ENCODE measurements at places on chromosomes 2 and 18.

GRCh38 chr2:64023485-64024258 is 4.4 kb upstream of the VPS54 start:
- DNase-seq = no peak

DNA sequence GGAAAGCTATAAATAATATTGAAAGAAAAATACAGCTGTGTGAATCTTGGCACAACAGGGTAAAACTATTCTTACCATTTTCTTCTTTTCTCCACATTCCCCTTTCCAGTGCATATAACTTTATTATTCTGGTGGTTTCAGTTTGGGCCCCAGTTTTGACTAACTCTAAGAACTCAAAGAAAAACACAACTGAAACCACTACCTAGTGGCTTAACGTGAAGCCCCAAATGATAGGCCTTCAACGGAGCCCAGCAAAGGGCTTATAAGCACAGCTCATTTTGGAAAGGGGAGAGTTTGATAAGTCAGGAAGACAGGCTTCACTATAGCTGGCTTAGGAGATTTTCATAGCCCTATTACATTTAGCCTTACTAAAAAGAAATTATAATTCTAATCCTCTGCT is 62.4 kb downstream of the PPP1R1C start:
- DNase-seq = no peak

DNA sequence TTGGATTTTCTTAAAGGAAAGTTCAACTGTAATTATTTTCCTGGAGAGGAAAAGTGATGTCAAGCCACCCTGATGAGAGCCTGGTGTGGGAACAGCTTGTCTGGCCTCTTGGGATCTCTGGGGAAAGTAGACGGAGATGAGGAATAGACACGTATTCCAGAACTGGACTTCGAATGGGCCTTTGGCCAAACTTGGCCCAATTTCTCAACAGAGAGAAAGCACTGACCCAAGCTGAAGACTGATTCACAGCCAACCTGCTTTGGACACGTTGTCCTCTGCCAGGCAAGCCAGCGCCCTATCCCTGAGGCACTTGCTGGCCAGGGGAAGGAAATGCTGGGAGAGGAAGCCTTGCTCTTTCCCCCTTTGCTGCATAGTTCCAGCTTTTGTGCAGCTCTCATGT is 70.8 kb upstream of the CTAGE1 start:
- no peak for DNase-seq

- no peak for DNase-seq
Measured at GRCh38 chr2:20195431-20196033, 29.4 kb downstream of the SDC1 start.

DNA sequence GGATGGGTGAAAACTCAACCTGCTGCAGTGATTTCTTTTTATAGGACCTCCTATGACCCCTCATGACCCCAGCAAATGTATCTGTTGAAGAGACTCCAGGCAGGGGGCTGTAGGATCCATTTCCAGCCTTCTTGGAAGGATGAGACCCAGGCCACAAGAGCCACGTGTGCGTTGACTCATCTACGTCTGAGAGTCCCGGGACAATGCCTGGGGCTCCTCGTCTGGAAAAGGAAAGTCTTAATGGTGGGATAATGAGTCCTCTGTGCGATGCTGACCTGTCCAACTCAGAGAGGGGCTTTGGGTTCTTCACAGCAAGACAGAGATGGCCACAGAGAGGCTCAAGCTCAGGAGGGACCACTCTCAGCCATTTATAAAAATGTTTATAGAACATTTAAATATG is 80.8 kb downstream of the SMIM21 start:
- DNase-seq = no peak

DNA sequence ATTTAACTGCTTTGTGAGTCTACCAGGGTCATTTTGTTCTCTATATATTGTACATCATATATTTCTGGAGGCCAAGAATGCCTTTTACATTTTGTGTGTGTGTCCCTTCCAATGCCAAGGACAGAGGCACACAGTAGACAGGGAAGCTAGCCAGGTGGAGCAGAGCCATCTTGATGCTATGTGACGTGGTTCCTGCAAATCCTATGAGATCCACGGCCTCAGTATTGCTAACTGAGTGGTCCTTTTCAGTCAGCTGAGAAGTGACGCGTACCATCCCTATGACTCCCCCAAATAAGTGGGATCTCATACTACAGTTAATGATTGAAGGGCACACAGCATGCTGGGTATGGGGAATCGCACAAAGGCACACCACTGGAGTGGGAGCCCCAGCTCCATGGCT is 27.3 kb downstream of the CCDC141 start:
- DNase-seq = no peak

DNA sequence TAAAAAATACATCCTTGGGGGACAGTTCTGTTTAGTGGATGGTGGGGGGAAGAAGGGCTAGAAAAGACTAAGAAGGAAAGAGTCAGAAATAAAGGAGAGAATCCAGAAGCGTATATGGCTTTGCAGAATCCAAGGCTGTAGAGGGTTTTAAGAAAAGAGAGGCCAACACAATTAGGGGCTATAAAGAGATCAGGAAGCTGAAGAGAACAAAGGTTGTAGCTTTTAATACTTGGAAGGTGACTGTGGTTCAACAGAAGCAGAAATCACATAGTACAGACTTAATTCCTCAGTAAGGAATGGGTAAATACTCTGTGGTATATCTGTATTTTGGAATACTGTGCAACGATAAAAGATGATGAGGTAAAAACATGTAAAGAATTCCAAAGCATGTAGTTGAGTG is 286.4 kb downstream of the AGPS start:
- no peak for DNase-seq

GRCh38 chr18:50396005-50396660 is 21.3 kb downstream of the SKA1 start:
- DNase-seq = no peak

GRCh38 chr2:189466656-189467055 is 25.4 kb downstream of the WDR75 start:
- no peak for DNase-seq

- DNase-seq = peak; percentile 14
Measured at GRCh38 chr2:24825883-24826772, 32.9 kb downstream of the CENPO start.

GRCh38 chr18:63444580-63444979 is 22.3 kb upstream of the VPS4B start:
- no peak for DNase-seq
